ENCODE measurements at places on chromosomes 7 and 10.

- no peak for DNase-seq
Measured at GRCh38 chr7:1922870-1923236, 252.8 kb downstream of the ELFN1 start.

DNA sequence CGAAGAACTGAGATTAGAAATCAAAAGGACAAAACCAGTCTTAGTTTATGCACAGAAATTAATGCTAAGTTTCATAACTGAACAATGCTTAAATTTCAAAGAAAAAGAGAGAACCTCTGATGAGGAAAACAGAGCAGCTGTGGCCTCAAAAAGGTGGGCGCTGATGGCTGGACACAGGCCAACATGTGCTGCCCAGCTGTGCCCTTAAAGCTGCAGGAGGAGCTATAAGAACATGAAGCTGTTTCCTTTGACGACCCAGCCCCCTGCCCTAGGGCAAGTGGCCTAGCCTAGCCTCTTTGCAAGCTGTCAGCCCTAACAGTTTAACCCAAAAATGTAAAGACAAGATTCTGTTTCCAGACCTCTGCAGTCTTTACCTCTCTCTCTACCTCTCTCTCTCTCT lies 107.7 kb downstream of the GRID1 start:
- DNase-seq = no peak

GRCh38 chr10:72483471-72483870 lies 128.8 kb upstream of the DNAJB12 start:
- no peak for DNase-seq

DNA sequence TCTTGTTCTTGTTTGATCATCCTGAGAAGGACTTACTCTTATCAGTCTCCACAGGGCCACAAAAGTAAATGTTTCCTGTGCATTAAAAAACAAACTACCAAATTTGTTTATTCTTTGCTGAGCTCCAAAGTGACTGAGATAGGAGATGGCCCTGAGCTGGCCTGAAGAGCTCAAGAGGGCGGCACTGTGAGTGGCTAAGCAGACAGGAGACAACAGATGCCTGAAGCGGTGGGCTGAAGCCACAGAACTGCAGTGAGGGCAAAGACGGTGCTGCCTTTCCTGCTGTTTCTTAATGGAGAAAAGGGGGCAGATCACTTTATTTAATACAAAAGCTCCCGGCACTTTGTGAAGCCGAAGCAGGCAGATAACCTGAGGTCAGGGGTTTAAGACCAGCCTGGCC lies 379.6 kb downstream of the ARL4A start:
- no peak for DNase-seq

GRCh38 chr7:50450590-50451032 lies 461 bp upstream of the FIGNL1 start:
- DNase-seq = no peak

- no peak for DNase-seq
Measured at GRCh38 chr7:99576251-99576650, 17.8 kb downstream of the ZNF655 start.

DNA sequence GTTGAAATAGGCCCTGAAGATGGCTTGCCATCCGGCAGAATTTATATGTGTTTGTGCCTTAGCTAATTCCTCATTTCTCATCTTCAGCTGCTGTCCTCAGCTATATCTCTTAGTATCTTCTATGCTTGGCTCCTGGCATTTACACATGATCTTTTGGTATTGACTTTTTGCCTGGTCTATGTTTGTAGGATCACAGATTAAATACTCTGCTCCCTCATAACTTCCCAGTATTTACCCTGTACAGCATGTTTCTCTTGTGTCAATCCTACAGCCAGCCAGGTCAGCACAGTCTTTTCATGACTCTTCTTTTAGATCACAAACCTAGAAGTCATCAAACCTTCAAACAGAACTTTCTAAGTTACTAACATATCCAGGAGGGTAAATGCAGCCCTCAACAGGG lies 743.8 kb downstream of the MAGI2 start:
- DNase-seq = no peak

DNA sequence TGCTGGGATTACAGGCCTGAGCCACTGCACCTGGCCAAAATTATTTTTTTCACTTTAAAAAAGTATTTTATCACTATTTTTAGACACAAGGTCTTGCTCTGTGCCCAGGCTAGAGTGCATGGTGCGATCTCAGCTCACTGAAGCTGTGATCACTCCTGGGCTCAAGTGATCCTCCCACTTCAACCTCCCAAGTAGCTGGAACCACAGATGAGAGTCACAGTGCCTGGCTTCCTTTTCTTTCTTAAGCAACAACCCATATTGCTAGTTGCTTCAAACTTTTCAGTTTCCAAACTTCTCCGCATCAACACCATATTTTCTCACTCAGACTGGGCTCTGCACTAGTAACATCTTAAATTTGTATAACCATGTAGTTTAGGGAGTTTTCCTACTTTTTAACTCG lies 9.5 kb upstream of the SMC3 start:
- DNase-seq = no peak

GRCh38 chr7:31077484-31078362 lies 25.6 kb downstream of the ADCYAP1R1 start:
- no peak for DNase-seq

- DNase-seq = peak; percentile 44
Measured at GRCh38 chr10:43689955-43690771, 41.5 kb upstream of the ZNF32 start.

All from kidney glomerular epithelial cell (primary cell).